Thyroid gland (tissue), 4 donors: ENCODE measurements at places on chromosomes 16 and 17. TPM values are rescaled to one million over a fixed set of nuclear protein-coding genes. Genes with fewer than 3 reads are reported as not detected.

DNA sequence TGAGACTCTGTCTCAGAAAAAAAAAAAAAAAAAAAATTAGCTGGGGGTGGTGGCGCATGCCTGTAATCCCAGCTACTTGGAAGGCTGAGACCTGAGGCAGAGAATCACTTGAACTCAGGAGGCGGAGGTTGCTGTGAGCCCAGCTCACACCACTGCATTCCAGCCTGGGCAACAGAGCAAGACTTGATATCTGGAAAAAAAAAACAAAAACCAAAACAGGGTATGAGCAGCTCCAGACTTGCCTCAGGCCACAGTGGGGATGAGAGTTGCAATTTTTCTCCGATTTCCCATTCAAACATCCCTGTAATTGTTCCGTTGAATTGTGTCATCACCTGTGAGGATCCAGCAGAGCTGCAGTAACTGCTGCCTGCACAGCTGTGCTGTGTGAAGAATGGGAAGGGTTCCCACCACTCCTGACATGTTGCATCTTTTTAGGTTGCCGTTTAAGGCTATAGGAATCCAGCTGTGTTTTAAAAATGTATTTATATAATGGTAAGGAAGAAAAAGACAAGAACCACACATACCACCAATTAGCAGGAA lies 150.0 kb downstream of the VPS53 start:
- H3K27me3 ChIP-seq, result no peaks in the 10 kb centered on the region
- no peaks in the 10 kb centered on the region for H3K4me1 ChIP-seq
- H3K4me3 ChIP-seq, result no peak overlapping the region
- no peak for DNase-seq
- no peak overlapping the region for H3K27ac ChIP-seq

GRCh38 chr17:31216031-31216751 lies 80.8 kb downstream of the OMG start:
- H3K27ac ChIP-seq, result no peak overlapping the region
- peaks cover 4% of the 10 kb centered on the region for H3K4me1 ChIP-seq
- no peak for DNase-seq
- peaks cover 5% of the 10 kb centered on the region for H3K36me3 ChIP-seq
- no peaks in the 10 kb centered on the region for H3K27me3 ChIP-seq

DNA sequence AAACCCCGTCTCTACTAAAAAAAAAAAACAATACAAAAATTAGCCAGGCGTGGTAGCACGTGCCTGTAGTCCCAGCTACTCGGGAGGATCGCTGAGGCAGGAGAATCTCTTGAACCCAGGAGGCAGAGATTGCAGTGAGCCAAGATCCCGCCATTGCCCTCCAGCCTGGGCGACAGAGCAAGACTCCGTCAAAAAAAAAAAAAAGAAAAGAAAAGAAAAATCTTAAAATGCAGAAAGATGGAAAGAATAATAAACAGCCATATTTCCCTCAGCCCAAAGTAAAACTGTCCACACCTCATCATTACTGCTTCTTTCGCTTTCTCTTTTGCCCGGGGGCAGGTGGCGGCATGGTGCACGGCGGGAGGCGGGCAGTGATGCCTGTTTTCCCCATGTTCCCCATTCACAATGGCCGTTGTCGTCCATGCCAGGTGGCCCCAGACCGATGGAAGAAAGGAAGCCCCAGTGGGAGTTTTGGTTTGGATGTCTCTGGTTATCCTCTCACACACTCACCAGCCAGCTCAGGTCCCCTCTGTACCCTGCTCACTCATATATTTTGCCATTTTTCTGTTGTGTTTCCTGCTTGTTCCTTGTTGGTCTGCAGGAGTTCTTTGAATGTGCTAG lies 37.0 kb upstream of the PEMT start:
- H3K27me3 ChIP-seq, result no peaks in the 10 kb centered on the region
- H3K4me1 ChIP-seq, result no peaks in the 10 kb centered on the region
- no peak overlapping the region for H3K27ac ChIP-seq

- DNase-seq, result peak; percentile 27
- peaks cover 3% of the 10 kb centered on the region for H3K36me3 ChIP-seq
- H3K4me3 ChIP-seq, result no peak overlapping the region
- H3K27ac ChIP-seq, result peak overlapping the region; percentile 3
- H3K27me3 ChIP-seq, result no peaks in the 10 kb centered on the region
Observed at GRCh38 chr17:46722662-46723285, 95.7 kb downstream of the WNT3 start.

GRCh38 chr16:11224894-11225676 lies 30.9 kb downstream of the SOCS1 start:
- no peaks in the 10 kb centered on the region for H3K36me3 ChIP-seq
- H3K4me3 ChIP-seq, result no peak overlapping the region
- H3K27me3 ChIP-seq, result no peaks in the 10 kb centered on the region
- DNase-seq, result peak; percentile 35
- H3K4me1 ChIP-seq, result no peaks in the 10 kb centered on the region

- peaks cover 21% of the 10 kb centered on the region for H3K27me3 ChIP-seq
- DNase-seq, result no peak
- peak overlapping the region; percentile 35 for H3K4me3 ChIP-seq
- H3K36me3 ChIP-seq, result no peaks in the 10 kb centered on the region
- peaks cover under 1% of the 10 kb centered on the region for H3K4me1 ChIP-seq
Observed at GRCh38 chr16:89923640-89924296, 626 bp downstream of the TUBB3 start.

DNA sequence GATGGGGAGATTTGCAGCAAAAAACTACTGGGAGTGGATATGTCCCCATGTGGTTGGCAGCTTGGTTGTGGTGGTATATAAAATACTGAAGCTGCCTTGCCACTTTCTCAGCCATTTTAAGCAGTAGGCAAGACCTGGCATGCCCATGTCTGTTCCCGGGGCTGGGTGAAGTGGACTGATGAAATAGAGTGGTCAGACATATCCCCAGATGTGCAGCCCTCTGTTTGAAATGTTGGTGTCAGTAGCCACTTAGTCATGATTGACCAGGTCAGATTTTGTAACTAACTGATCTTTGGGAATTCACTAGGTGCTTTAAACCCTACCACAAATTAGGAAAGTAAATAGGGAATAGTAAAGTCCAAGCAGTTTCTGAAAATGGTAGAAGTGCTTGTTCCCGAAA lies 151.6 kb downstream of the PHKB start:
- H3K27ac ChIP-seq, result no peak overlapping the region
- no peaks in the 10 kb centered on the region for H3K36me3 ChIP-seq
- no peaks in the 10 kb centered on the region for H3K4me1 ChIP-seq
- no peak for DNase-seq
- no peaks in the 10 kb centered on the region for H3K27me3 ChIP-seq

The RHBDL3 gene
- total RNA-seq, result 0.22 TPM

- no peaks in the 10 kb centered on the region for H3K36me3 ChIP-seq
- no peak overlapping the region for H3K4me3 ChIP-seq
- peaks cover 56% of the 10 kb centered on the region for H3K4me1 ChIP-seq
- peak overlapping the region; percentile 67 for H3K27ac ChIP-seq
- H3K27me3 ChIP-seq, result no peaks in the 10 kb centered on the region
Observed at GRCh38 chr17:59423137-59423724, 91.8 kb downstream of the YPEL2 start.

DNA sequence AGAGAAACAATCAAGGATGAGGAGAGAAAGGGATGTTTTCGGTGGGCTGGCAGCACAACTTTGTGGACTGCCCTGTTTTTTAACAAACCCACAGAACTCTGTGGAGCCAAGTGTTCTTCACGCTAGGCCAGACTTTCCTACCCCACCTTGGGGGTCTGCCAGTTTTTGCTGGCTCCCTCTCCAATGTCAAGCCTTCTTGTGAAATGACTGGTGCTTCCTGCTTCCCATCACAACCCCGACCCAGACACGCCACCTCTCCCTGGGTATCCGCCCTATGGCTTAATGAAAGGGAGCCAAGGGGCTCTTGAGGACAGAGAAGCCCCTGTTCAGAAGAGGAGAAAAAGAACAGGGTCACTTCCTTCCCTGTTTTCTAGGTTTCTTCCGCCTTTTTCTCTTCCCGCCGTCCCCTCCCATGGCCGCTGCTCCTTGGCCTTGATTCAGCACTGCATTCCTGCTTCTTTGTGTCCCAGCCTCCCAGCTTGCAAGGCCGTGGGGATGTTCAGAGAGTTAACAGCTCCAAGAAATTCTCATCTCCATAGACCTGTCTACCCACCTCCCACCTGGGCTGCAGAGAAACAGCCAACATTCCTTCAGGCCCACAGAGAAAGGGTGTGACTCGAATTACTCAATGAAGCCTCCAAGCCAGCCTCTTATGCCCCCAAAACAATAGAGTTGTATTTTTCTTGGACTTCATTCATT lies 16.5 kb upstream of the SOX9 start:
- H3K4me3 ChIP-seq, result no peak overlapping the region
- no peaks in the 10 kb centered on the region for H3K27me3 ChIP-seq
- DNase-seq, result peak; percentile 30
- no peaks in the 10 kb centered on the region for H3K4me1 ChIP-seq

DNA sequence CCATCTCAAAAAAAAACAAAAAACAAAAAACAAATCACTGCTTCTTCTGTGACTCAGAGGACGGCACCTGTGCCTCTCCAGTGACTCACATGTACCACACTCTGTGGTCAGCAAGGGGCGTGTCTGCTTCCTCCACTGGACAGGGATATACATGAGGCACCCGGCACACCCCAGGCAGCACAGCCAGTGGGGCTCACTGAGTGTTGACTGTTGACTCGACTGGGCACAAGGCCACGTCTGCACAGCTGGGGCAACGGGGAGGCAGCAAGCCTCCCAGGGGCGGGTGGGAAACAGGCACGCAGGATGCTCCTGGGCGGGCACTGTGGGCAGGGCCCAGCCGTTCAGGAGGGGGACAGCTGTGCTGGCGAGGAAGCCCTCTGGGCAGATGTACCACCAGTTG lies 64.1 kb downstream of the TIMM22 start:
- H3K27ac ChIP-seq, result no peak overlapping the region
- no peak for DNase-seq
- no peaks in the 10 kb centered on the region for H3K4me1 ChIP-seq
- H3K4me3 ChIP-seq, result no peak overlapping the region

DNA sequence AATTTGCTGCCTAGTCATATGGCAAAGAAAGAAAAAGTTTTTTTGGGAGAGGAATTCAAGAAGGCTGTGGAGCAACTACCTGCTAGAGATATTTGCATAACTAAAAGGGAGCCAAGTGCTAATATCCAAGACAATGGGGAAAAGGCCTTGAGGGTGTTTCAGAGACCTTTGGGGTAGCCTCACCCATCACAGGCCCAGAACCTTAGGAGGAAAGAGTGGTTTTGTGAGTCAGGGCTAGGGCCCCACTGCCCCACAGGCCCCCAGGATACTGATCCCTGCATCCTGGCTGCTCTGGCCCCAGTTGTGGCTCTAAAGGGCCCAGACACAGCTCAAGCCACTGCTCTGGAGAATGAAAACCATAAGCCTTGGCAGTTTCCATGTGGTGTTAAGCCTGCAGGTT lies 41.9 kb upstream of the SDK2 start:
- no peaks in the 10 kb centered on the region for H3K27me3 ChIP-seq
- no peak overlapping the region for H3K27ac ChIP-seq
- no peak overlapping the region for H3K4me3 ChIP-seq
- H3K36me3 ChIP-seq, result no peaks in the 10 kb centered on the region

The KRT13 gene
- not detected for total RNA-seq

- no peak for DNase-seq
- no peaks in the 10 kb centered on the region for H3K27me3 ChIP-seq
- no peaks in the 10 kb centered on the region for H3K36me3 ChIP-seq
- H3K4me1 ChIP-seq, result peaks cover 20% of the 10 kb centered on the region
Observed at GRCh38 chr17:76437467-76438402, 15.2 kb downstream of the UBE2O start.

The CMTM2 gene
- total RNA-seq, result not detected

The PABPN1L gene
- total RNA-seq, result not detected

The ELP5 gene
- total RNA-seq, result 31.3 TPM

The MYCBPAP gene
- 2.1 TPM for total RNA-seq

GRCh38 chr16:81873843-81874752 lies 95.0 kb downstream of the PLCG2 start:
- H3K4me1 ChIP-seq, result no peaks in the 10 kb centered on the region
- no peak overlapping the region for H3K4me3 ChIP-seq
- no peak overlapping the region for H3K27ac ChIP-seq
- DNase-seq, result peak; percentile 60

DNA sequence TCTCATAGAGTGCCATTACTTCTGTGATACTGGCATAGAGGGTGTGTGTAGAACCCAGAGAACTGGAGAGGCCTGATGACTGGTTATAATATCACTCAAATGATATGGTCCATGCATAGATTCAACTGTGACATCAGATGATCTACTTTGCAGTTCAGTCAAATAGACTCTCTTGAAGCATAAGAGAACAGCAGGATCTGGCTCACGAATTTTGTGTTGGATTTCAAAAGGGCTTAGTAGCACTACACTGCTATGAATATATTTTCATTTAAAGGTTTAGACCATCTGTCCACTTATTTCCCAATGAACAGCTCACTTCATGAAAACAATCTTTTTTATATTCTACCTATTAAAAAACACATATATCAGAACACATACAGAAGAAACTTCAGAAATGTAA lies 119.7 kb downstream of the KIF2B start:
- H3K27ac ChIP-seq, result no peak overlapping the region
- H3K4me3 ChIP-seq, result no peak overlapping the region
- no peak for DNase-seq
- no peaks in the 10 kb centered on the region for H3K27me3 ChIP-seq
- H3K4me1 ChIP-seq, result no peaks in the 10 kb centered on the region
- no peaks in the 10 kb centered on the region for H3K36me3 ChIP-seq

- H3K27me3 ChIP-seq, result no peaks in the 10 kb centered on the region
- H3K27ac ChIP-seq, result no peak overlapping the region
- H3K4me3 ChIP-seq, result no peak overlapping the region
- no peak for DNase-seq
- peaks cover 10% of the 10 kb centered on the region for H3K4me1 ChIP-seq
Observed at GRCh38 chr16:17556276-17557052, 85.7 kb upstream of the XYLT1 start.

The ACE gene
- 10.7 TPM for total RNA-seq

- H3K36me3 ChIP-seq, result no peaks in the 10 kb centered on the region
- DNase-seq, result no peak
- H3K27ac ChIP-seq, result no peak overlapping the region
- no peak overlapping the region for H3K4me3 ChIP-seq
Observed at GRCh38 chr16:65068151-65068740, 53.6 kb downstream of the CDH11 start.

The TLCD2 gene
- 4.3 TPM for total RNA-seq

GRCh38 chr16:24834459-24835335 lies 11.1 kb upstream of the SLC5A11 start:
- no peak for DNase-seq
- H3K4me3 ChIP-seq, result no peak overlapping the region
- H3K27me3 ChIP-seq, result no peaks in the 10 kb centered on the region
- no peak overlapping the region for H3K27ac ChIP-seq
- peaks cover 13% of the 10 kb centered on the region for H3K4me1 ChIP-seq
- no peaks in the 10 kb centered on the region for H3K36me3 ChIP-seq

The USP31 gene
- 18.2 TPM for total RNA-seq

- H3K27me3 ChIP-seq, result no peaks in the 10 kb centered on the region
- no peaks in the 10 kb centered on the region for H3K36me3 ChIP-seq
- H3K27ac ChIP-seq, result no peak overlapping the region
- no peak for DNase-seq
- peaks cover 8% of the 10 kb centered on the region for H3K4me1 ChIP-seq
Observed at GRCh38 chr17:31916491-31917064, 15.1 kb upstream of the UTP6 start.

DNA sequence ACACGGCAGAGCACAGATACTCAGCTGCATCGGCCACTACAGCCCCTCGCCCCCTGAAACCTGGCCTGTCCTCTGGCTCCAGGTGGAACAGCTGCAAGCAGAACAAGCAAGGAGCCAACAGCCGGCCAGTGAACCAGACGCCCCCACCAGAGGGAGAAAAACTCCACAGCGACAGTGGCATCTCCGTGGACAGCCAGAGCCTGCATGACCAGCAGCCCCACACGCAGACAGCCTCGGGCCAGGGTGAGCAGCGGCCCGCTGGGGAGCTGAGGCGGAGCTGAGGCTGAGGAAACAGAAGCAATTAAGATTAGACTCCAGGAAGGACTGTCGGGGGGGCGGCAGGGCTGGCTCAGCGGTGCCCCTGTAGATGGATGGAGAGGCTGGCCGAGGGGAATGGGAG lies 16.7 kb downstream of the NGFR start:
- H3K27me3 ChIP-seq, result no peaks in the 10 kb centered on the region
- peaks cover 25% of the 10 kb centered on the region for H3K4me1 ChIP-seq
- no peak overlapping the region for H3K27ac ChIP-seq
- no peak for DNase-seq
- no peak overlapping the region for H3K4me3 ChIP-seq
